ENCODE measurements at places on chromosomes 7 and 10.

- DNase-seq: no peak
These were observed 369.3 kb downstream of the CALN1 start for GRCh38 chr7:72042855-72043254.

- DNase-seq: no peak
These were observed 425 bp downstream of the TLL2 start for GRCh38 chr10:96513305-96513697.

DNA sequence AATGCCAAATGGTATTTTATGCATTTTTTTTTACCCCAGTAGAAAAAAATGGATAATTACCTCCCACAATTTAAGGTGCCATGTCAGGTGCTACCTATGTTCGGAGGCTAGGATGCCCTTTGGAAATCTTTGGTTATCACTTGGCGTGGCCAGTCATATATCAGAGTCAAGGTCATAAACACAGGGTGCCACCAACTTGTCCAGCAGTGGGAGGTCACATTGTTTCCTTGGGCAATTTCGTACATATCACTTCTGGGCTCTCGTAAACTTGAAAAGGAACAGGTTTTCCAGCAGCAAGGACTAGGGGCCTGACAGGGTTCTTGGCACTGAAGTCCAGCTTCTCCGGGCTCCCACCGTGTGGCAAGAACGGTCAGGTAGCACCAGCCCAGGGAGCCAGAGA, 48.0 kb upstream of the BHLHA15 start:
- DNase-seq: no peak

- no peak for DNase-seq
These were observed 99.9 kb downstream of the CNTNAP2 start for GRCh38 chr7:146216396-146217041.

DNA sequence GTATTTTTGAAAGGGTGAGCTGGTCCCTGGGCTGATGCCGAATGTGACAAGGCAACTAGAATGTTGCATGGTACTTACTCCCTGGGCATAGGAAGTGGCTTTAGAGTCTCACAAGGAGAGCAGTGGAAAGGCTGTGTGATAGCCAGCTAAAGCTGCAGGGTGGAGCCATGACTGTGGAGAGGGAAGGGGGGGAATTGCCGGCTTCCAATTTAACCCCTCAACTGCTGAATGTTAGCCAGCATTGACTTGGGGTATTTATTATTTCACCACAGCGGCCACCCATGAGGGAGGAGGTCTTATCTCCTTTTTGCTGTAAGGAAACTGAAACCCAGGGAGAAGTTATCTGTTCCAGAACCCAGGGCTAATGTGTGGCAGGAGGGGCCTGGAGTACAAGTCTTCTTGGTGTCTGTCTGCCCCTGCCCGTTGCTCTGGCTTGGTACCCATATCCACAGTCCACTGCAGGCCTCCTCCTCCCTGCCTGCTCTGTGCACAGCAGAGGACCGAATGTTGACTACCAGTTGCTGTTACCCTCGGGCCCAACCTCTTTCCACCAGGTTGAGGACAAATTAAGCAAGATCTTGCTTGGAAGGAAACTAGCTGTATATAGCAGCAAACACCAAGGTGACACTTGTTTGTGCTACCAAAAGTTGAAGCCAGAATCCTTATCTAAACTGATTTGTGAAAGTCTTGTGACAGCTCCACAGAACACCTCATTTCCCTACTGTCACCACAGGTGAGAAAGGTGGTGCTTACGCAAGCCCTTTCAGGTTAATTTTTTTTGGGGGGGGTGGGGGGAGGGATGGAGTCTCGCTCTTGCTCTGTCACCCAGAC, 37.6 kb downstream of the WBP1L start:
- no peak for DNase-seq

DNA sequence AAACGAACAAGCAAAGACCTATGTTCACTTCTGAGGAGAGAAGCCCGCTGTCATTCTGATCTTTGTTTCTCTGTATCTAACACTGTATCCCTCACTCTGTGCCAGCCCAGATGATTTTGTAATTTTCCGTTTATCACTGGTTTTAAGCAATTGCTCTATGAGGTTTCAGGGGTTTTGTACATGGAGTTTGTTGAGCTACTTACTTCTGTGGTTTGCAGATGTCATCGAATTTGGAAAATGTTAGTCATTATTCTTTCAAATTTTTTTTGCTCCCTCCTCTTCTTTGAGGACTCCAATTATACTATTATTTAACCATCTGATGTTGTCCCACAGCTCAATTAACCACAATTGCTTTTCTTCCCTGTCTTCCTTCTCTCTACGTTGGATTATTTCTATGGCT, 650.9 kb upstream of the IGFBP3 start:
- no peak for DNase-seq

- DNase-seq: no peak
These were observed 2.9 kb downstream of the PRXL2A start for GRCh38 chr10:80411267-80411668.

GRCh38 chr7:141053626-141054025, 20.2 kb upstream of the TMEM178B start:
- no peak for DNase-seq

DNA sequence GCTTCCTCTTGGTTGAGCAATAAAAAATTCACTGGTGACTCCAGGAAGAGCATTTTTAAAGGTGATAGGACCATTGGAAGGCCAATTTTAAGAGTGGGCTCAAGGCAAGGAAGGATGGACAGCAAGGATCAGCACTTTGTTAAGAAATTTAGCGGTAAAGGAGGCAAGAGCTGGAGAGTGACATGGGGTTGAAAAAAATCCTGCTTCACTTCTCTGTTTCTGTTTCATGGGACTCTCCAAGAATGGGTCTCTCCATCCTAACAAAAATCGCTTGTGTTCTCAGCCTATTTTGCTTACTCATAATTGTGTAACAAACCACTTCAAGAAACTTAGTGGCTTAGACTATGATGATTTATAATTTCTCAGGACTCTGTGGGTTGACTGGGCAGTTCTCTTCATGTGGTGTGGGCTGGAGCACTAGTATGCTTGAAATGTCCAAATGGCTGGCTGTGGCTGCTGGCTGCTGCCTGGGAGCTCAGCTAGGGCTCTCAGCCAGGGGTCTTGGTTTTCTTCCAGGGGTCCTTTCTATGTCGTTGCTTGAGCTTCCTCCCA, 59.8 kb upstream of the ZNRF2 start:
- no peak for DNase-seq

DNA sequence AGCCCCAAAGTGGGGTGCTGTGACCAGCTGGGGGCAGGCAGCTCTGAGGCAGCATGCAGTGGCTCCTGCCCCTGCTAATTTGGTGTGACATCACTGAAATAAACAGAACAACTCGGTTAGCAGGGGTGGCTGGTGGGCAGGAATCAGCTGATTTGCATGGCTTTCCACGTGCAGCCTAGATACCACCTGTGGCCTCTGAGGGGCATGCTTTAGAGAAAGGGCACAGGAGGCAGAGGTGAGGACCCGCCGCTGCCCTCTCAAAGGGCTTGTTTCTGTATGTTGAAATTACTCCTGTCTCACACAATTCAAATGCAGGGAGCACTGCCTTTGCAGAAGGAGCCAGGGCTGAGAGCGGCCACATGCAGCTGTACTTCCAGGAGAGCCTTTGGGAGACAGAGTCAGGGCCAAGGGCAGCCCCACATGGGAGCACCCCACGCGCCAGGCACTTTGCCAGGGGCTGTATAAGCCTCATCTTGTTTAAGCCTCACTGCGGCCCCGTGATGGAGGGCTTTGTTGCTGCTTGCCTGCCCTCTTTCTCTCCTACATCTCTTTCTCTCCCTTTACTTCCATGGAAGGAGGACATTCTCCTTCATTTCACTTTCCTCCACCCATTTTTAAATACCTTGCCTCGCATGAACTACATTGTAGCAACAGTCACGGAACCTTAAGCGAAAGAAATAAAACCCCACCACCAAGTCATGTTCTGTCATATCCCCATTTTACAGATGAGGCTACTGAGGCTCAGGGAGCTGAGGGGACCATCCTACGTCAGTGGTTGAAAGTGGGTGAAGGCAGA, 137.7 kb downstream of the ZMIZ1 start:
- DNase-seq: no peak

DNA sequence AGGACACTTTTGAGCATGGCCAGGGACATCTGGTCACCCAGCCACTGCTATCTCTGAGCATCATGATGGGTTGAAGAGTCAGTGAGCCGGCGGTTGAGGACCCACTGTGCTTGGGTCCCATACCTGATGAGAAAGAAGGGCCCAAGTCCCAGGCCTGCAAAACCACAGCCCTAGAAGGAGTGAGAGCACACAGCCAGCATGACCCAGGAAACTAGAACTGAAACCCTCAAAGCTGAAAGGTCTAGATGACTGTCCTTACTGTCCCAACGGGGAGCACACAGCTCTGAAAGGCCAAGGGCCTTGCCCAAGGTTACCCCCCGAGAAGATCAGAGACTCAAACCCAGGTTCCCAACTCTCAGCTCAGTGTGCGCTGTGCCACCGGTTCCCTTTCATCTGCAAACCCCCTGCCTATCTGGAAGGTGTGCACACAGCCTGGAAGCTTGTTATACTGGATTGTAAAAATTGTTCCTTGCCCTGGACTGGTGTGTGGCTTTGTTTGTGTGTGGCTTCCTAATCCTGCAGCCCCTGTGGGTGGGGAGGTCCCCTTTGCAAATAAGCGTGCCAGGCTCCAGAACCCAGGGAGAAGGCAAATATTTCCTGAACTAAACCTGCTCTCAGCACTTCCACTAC, 22.6 kb upstream of the PSAP start:
- no peak for DNase-seq

- no peak for DNase-seq
These were observed 222.9 kb downstream of the DNAJB6 start for GRCh38 chr7:157559596-157560257.

DNA sequence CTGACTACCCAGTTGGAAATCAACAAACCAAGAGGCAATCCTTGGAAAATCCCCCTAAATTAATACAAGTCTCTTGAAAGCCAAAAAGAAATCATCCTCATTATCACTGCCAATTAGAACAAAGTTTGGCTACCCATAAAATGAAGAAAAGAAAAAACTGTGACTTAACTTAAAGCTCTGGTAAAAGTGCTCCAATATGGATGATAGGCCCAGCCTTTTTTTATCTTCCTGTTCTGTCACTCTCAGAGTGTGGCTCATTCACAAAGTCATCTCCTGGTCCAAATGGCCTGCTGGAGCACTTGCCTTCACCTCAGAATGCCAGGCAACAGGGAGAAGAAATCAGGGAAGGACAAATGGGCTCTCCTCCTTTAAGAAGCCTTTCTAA, 155.1 kb upstream of the GHITM start:
- DNase-seq: no peak

- no peak for DNase-seq
These were observed 61.6 kb upstream of the BTRC start for GRCh38 chr10:101292194-101293006.

DNA sequence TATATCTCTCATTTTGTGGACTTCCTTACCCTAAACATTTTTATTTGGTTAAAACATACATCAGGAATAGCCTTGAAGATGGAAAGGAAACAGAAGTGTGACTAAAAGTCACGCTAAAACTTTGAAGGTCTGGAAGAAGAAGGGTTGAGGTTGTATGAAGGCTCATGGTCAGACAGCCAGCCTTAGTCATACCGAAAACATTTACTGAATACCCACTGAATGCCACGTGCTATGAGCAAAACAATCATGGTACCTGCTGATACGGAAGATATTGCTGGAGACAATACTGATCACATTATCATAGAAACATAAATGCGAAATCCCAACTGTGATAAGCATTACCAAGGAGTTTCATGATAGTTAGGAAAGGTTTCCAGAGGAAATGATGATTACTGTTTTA, 64.0 kb downstream of the PDZD8 start:
- no peak for DNase-seq

GRCh38 chr7:128114806-128115205, 83.6 kb upstream of the LRRC4 start:
- no peak for DNase-seq

- no peak for DNase-seq
These were observed 93.4 kb downstream of the PLXNA4 start for GRCh38 chr7:132482866-132483265.

GRCh38 chr10:132451506-132452215, 54.7 kb downstream of the PWWP2B start:
- DNase-seq: no peak

DNA sequence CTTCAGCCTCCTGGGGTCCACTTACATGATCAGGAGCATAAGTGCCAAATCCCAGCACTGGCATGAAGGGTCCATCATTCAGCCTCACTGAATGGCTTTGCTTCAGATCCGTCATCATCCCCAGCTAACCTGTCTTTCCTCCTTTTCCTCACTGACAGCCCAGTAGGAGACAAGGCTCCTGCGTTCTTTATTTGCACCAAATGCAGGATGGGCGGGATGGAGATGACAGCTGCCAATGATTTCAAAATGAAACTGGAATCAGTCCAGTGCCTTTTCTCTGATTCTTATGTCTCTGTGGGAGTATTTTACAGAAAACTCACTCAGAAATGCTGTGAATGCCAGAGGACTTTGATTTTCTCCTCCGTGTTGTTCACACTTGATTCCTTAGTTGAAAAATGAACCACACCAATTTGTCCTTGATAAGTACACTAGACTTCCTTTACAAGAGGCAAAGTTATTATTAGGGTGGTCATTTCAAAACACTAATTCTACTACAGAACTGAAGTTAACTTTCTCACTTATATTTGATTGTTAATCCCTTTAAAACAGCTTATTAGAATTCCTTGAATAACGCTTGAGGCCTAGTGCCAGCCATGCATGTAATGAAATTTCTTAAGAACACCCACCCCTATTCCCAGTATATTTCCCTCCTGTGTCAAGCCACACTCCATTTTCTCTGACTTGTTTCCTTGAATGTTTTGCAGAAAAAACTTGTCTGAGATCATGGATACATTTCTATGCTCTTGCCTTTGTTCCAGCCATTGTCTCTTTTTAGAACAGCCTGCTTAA, at the start of gene AKR1C8:
Gene AKR1C8, minus strand, starts transcription at position 164 of the 789 bp plus-strand sequence. Its CDS starts 46 bp downstream, at position 118.
- DNase-seq: no peak

- DNase-seq: no peak
These were observed 147.1 kb downstream of the BUB3 start for GRCh38 chr10:123301077-123301857.

DNA sequence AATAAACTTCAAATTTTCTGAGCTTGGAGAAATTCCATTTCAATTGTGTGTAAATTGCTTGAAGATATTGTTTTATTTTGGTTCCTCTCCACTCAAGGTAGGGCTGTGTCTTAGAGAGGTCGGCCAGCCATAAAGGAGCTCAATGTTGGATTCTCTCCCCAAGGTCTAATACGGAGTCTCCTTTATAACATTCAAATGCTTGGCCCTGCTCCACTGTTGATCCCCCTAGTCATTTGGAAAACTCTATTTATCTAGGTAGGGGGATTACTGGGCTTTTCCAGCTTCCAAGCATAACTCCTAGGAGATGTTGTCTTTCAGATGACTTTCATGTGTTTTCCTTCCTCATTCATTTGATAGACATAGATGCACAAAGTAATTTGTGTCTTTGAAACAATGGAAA, 170.9 kb downstream of the LRMDA start:
- no peak for DNase-seq

Measured in stimulated activated CD4-positive, alpha-beta T cell treated with anti-CD3 and anti-CD28 coated beads, Interleukin-1b, Interleukin-23, amount 100 ng/mL, for 4 hours (primary cell).